ENCODE measurements at places on chromosomes 16 and 17.
A peak's percentile ranks its signal among the peaks of the same experiment; 100 is the strongest.

DNA sequence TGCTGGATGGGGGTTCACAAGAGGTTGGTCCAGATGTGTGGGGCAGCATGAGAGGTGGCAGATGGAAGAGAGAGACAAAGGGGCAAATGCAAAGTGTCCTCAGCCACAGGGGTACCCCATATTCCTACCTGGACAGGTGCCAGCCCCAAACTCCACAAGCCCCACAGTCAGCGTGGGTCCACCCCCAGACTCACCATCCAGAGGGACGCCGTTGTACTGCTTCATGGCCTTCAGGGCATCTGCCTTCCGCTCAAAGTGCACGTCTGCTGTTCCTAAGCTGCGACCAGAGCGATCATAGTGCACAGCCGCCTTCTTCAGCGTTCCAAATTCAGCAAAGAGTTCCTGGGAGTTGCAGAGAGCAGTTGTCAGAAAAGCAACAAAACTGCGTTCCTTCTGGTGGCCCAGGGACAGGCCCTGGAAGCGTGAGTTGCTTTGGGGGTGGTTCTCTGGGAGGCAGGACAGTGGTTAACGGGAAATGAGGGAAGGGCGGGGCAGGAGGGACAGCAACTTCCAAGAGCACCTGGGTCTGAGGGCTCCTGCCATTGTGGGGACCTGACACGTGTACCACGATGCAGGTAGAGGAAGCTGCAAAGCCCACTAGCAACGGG lies 2.3 kb downstream of the ALYREF start:
- no peak for DNase-seq

- DNase-seq = no peak
Observed at GRCh38 chr17:75181110-75181509, 1.6 kb downstream of the SUMO2 start.

DNA sequence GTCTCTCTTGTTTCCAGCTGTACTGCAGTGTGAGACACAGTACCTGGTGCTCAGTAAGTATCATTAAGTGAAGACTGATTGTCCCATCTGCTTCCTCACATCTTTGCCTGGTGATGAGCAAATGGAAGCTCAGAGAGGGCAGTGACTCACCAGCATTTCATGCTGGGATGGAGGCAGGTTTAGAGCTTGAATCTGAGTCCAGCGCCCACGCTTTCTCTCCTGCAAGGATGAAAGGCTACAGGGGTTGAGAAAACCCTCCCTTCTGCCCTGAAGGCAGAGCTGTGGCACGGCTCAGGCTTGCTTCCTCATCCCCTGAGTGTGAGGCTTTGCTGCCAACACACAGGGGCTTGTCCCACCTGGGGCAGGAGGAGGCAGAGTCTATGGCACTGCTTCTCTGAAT lies 1.5 kb upstream of the RNF112 start:
- DNase-seq = no peak

DNA sequence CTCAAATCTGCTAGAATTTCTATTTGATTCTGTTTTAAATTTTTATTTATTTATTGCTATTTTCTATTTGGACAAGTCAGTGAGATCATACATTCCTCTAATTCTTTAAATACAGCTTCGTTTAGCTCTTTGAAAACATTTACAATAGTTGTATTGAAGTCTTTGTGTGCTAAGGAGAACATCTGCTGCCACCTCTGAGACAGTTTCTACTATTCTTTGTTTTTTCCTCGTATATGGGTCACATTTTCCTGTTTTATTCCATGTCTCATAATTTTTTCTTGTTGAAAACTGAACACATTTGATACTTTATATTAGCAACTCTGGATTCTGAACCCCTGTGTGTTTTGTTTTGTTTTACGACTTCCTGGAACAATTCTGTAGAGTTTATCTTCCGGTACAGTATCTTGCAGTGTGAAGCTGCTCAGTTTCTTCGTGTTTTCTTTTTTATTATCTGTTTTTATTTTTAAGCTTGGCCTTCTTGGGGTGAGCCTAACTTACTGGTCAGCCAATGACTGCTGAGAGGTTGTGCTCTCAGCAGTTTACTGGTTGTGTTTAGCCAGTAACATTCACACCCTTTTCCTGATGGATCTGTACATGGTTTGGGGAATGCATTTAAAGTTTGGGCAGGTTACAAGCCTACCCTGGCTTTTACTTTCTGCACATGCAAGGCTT lies 99.0 kb downstream of the CA4 start:
- DNase-seq = no peak

DNA sequence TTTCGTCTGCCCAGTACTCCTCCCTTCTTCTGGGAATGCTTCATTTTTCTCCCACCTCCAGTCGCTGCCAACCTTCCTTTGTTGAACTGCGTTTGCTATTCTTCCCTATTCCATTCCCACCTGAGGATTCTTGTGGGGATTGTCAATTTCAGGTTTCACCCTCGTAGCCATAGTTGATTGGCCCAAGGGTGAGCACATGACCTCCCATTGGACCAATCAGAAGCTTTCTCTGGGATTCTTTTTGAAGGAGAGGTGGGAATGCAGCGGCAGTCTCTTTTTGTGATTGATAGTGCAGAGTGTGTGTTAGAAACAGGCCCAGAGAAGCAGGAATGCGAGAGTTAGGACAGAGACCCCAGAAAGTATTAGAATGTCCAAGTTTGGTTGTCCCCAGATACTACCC lies 49.1 kb upstream of the GPRC5B start:
- DNase-seq = no peak

DNA sequence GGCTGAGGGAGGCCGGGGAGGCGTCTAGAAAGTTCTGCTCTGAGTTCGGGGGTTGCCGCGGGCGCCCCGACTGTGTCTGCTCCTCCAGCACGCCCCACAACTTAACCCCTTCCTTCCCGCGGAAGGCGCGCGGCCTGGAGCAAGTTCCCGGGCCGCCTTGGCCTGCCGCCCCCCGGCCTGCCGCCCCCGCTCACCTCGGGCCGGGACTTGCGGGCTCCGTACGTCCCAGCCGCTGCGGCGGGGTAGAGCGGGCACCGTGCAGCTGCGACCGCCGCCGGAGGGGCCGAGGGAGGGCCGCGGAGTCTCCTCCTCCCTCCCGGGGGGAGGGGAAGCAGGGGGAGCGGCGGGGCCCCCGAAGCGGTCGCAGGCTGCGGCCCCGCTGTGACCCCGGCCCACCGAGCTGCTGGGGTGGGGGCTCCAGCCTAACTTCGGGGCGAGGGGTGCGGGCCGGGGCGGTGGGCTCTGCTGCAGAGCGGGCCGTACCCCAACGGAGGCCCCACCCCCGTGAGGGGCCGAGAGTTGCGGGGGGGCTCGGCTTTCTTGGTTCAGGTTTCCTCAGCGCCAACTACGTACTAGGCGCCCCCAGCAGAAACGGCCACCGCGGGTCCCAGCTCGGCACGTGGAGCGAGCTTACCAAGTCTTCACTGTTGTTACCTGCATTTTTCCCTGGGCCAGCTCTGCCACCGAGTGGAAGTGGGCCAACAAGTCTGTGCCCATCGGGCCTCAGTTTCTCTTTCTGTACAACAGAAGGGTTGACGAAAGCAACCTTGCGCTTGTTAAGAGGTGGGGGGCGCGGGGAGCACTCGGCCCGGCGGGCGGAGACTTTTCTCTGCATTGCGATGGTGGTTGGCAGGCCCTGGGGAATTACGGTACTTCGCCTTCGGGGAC lies at the start of gene CCDC102A:
CCDC102A (minus strand) TSS at position 266 of the 888 bp plus-strand sequence. CDS start 7,394 bp downstream, outside the sequence.
- DNase-seq = peak; percentile 35

GRCh38 chr17:37294888-37295287 lies 80.9 kb upstream of the C17orf78 start:
- DNase-seq = no peak

Data from activated effector memory CD4-positive, alpha-beta T cell treated with Interleukin-2 at 50 U/mL for 16 hours (primary cell).